Small intestine (tissue), 16 donors: ENCODE measurements at places on chromosomes 1 and 21. TPM values are rescaled to one million over a fixed set of nuclear protein-coding genes. Genes with fewer than 3 reads are reported as not detected.

PLPPR4 gene
- polyA plus RNA-seq, result 0.57 TPM

DNA sequence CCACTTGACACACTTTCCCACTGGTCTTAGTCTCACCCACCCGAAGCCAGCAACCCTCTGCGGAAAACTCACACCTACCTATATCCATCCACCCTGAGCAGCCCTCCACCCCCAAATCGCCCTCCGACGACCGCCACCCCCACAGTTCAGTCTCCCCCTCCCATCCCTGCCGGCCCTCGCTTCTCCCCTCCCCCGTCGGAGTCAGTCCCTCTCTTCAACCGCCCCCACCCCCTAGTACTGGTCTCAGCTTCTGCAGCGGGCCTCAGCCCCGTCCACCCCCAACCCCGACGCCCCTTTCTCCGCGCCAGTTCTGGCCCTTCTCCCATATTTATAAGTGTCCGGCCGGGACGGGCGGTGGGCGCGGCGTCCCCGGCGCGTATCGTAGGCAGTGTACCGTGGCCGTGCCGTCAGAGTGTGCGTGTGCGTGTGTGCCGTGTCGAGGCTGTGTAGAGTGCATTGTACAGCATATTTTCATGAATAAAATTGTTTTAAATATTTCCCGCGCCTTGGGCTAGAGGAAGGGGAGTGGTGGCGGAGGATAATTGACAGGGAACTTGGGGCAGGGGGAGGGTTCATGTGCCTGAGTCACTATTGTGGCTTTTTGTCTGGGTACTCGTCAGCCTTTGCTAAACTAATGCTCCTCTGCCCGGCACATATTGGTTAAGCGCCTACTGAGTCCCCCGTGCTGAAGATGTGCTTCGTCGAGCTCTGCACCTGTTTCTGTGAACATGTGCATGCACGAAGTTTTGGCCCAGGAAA is 22.0 kb downstream of the FOXO6 start:
- DNase-seq, result no peak

GRCh38 chr1:153733970-153734369 is 6.1 kb downstream of the INTS3 start:
- DNase-seq, result no peak

GRCh38 chr1:207670192-207670591 is 25.3 kb downstream of the CR1L start:
- no peak for DNase-seq

GRCh38 chr1:182003953-182004586 is 57.4 kb downstream of the ZNF648 start:
- no peak for DNase-seq

DNA sequence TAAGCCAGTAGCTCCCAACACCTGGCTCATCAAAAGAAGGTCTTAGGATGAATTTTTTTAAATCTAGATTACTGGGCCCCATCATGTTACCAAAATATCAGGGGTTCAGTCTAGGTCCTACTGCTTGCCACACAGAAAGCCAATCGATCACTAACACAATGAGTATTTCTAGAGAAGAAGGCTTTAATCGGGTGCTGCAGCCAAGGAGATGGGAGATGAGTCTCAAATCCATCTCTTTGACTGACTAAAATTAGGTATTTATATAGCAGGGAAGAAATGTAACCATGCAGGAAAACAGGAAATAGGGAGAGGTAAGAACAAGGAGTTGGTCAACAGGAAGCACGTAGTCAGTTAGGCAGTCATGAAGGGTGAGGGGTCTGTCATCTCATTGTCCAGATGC is 288.2 kb downstream of the CEP170 start:
- no peak for DNase-seq
